ENCODE measurements at places on chromosomes 11 and 22.

GRCh38 chr11:2707736-2708135 is 7.9 kb upstream of the KCNQ1OT1 start:
- DNase-seq, result no peak

DNA sequence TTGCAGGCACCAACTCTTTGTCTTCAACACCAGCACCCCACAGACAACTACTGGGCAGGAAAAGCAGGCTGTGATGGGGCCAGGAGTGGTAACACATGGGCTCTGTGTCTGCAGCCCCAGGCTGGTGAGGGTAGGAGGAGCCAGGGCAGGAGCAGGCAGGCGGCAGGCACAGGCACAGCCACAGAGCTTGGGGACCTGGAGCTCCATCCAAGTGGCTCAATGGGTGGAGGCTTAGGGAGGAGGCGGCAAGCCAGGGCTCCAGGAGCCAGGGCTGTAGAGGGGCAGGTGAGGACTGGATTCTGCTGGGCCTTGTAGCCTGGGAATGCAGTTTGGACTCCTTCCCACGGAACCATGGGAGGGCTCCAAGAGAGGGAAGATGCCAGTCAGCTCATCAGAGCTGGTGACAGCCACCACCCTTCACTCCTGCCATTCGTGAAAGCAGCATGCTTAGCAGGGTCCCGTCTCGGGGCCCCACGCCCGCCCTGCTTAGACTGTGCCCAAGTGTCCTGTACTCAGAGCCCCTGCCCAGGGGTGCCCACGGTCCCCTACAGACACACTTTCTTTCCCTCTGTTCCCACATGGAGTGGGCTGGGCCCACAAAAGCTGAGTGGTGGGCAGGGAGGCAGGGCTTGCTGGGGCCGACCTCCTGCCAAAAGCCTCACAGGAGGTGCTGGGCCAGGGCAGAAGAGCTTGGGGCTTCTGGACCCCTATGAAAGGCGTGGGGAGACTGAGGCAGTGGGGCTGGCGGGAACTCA is 12.4 kb downstream of the TTC38 start:
- no peak for DNase-seq

DNA sequence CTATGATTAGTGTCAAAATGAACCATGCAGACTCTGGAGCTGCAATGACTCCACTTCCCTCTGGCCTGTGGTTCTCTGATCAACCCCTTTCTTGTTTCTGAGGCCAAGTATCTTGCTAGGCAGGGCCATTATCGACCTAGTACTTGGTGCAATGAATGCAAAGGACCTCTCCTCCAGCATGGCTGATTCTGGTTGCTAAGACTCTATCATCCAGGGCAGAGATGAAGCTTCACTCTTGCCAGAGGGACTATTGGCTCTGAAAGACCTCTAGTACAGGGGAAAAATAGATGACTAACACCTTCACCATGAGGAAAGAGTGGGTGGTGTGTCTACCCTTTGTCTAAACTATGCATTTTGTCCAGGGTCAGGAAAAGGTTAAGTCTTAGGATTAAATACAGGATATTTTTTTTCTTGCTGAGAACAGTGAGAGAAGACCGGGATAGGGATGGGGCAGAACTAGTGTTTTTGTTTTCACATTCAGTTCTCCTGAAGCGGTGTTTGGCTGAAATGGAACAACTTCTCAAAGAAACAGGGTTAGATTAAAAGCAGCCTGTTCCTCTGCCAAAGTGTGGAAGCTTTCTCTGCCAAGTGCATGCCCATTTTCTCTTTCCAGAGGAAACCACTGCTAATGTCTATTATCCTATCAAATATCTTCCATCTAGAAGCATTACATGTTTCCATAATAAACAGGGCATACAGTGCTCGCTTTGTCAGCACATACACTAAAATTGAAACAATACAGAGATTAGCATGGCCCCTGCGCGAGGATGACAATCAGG is 5.0 kb upstream of the MTFP1 start:
- DNase-seq, result no peak

GRCh38 chr11:3947061-3947460 is 91.6 kb downstream of the STIM1 start:
- DNase-seq, result no peak

DNA sequence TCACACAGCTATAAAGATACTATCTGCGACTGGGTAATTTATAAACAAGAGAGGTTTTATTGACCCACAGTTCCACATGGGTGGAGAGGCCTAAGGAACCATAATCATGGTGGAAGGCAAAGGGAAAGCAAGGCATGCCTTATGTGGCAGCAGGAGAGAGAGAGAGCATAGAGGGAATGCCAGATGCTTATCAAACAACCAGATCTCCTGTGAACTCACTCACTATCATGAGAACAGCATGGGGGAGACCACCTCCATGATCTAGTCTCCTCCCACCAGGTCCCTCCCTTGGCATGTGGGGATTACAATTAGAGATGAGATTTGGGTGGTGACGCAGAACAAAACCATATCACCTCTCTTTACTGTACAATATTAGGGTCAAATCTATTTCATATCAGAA is 1101.6 kb upstream of the RAG2 start:
- DNase-seq, result no peak

- peak; percentile 28 for DNase-seq
Observed at GRCh38 chr11:4072668-4073285, 21.8 kb upstream of the RRM1 start.

DNA sequence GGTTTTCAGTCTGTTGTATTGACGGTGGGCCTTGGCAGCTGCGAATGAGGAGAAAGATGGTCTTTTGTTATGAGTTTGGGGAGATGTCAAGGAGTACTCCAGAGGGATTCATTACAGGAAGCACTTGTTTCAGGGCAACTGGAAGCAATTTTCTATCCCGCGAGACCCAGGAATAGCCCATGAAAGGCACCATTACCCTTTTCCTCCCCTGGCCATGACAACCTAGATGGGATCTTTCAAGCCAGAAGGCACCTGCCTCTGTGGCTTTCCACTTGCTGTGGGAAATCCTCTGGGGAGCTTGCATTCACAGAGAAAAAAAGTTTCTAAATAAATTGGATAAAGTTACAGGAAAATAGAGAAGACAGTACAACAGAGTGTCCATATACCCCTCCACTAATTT is 2.7 kb downstream of the ZNF215 start:
- DNase-seq, result no peak

DNA sequence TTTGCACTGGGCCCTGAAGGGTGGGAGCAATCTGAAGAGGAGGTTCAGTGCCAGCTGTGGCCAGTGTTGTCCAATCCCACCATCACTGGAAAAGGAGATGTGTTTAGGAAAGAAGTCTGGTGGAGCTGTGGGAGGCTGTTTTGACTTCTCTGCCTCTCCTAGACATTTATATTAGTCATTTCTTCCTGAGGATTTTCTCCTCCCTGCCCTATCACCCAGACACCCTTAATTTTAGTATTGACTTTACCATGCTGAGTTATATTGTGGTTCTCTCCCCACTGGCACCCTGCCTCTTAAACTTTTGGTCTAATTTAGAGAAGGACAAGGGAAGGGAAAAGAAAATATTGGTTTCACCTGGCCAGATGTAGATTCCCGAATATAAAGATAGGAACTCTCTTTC is 159.1 kb downstream of the WNT11 start:
- no peak for DNase-seq

DNA sequence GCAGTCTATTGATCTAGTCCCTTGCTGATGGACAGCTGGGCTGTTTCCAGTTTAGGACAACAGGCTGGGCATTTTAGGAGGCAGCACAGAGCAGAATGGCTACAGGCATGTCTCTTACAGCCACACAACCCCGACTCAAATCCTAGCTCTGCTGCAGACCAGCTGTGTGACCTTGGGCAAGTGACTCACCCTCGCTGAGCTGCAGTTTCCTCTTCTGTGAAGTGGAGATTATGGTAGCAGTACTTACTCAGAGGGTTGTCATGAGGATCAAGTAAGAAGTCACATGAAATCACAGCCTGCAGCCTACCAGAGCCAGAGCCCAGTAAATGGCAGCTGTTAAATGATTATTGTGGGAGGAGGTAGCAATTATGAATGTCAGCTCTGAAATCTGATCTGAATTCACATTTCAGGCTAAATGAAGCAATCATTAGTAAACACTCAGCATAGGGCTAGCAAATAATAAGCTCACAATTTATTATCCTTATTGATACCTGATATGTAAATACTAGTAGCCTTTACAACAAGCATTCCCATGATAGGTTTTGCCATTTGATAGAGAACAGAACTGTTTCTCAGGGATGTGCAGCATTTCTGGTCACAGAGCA is 58.9 kb downstream of the MYEOV start:
- DNase-seq, result no peak

GRCh38 chr22:44735518-44736428 is 16.6 kb upstream of the ARHGAP8 start:
- DNase-seq, result peak; percentile 82

DNA sequence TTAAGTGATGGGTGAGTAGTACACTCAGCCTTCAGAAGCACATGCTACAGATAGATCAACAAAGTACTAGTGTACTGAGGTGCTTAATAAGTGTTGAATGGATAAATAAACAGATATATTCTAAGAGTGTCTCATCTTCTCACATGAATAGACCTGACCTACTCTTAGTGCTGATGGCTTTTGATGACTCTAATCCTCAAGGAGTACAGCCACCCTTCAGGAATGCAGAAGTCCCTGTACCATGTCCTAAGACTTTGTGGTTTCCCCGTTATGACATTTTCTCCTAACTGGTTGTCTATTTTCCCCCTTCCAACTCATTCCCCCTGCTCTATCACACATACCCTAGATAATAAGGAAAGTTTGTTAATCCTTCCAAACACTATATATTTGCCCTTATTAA is 61.6 kb downstream of the C11orf65 start:
- no peak for DNase-seq

- DNase-seq, result peak; percentile 74
Observed at GRCh38 chr22:22195265-22196017, 49.1 kb upstream of the VPREB1 start.

GRCh38 chr11:1928470-1928890 is 9.0 kb downstream of the TNNT3 start:
- no peak for DNase-seq

- DNase-seq, result no peak
Observed at GRCh38 chr11:76248210-76248609, 41.9 kb upstream of the WNT11 start.

- no peak for DNase-seq
Observed at GRCh38 chr22:30253205-30253852, 6.8 kb upstream of the LIF start.

DNA sequence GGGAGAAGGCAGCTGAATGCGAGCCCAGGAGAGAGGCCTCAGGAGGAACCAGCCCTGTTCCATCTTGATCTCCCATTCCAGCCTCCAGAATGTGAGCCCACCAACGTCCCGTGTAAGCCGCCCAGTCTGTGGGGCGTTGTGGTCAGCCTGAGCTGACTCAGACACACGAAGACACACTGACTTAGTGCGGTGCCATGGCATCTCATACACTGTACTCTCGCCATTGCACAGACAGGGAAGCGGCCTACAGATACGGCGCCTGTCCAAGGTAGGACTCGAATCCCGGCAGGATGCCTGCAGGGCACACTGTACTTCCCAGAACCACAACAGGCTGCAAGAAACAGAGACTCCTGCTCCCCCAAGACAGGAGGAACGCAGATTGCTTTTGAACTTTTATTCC is 179.6 kb downstream of the CTTN start:
- no peak for DNase-seq

- no peak for DNase-seq
Observed at GRCh38 chr22:47115921-47116320, 353.5 kb downstream of the TBC1D22A start.

- DNase-seq, result no peak
Observed at GRCh38 chr11:122229481-122230384, 113.7 kb upstream of the BLID start.

- DNase-seq, result no peak
Observed at GRCh38 chr11:26992031-26992541, 1.8 kb upstream of the FIBIN start.

- no peak for DNase-seq
Observed at GRCh38 chr11:125224391-125225021, 60.0 kb downstream of the PKNOX2 start.

DNA sequence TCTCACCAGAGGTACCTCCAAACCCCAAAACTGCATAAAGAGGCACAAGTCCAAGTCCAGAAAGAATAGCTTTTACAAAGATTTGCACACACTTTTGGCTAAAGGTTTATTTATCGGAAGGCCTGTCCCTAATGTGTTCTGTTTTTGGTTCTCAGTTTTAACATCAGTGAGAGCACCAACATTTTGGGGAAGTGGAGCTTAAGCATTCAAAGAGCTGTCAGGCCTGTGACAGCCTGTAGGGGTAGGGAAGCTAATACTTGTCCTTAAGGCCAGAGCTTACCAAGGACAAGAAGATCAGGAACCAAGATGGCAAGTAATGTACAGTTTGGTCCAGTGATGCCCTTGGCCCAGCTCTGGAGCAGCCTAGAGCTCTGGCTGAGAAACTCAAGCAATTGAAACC is 38.9 kb upstream of the SCUBE2 start:
- DNase-seq, result no peak

GRCh38 chr11:61966734-61967115 is 709 bp downstream of the FTH1 start:
- no peak for DNase-seq
